Activated CD4-positive, alpha-beta T cell treated with anti-CD3 and anti-CD28 coated beads, Interleukin-2, amount 10 ng/mL, durations not matched to agents 24 days and 14 days (primary cell): ENCODE measurements at places on chromosomes 1 and 21. TPM values are rescaled to one million over a fixed set of nuclear protein-coding genes. Genes with fewer than 3 reads are reported as not detected.
A peak's percentile ranks its signal among the peaks of the same experiment; 100 is the strongest.

The NTMT2 gene
- not detected in 2 replicates for total RNA-seq

The SPATA21 gene
- total RNA-seq = not detected in 2 replicates

The VWA5B1 gene
- total RNA-seq = not detected in 2 replicates

The GIPC2 gene
- total RNA-seq = 0.05 TPM in 1 of 2 replicates, not detected in the other

The SLC16A4 gene
- total RNA-seq = 0.43 and 0.44 TPM in 2 replicates

The CFHR4 gene
- not detected in 2 replicates for total RNA-seq

The ATP1A2 gene
- total RNA-seq = not detected in 2 replicates

The MAB21L3 gene
- total RNA-seq = not detected in 2 replicates

The CELA3A gene
- not detected in 2 replicates for total RNA-seq

The MYOG gene
- not detected in 2 replicates for total RNA-seq

The KCNA2 gene
- 0.36 and 0.58 TPM in 2 replicates for total RNA-seq

The NPPA gene
- total RNA-seq = not detected in 2 replicates

The FHAD1 gene
- total RNA-seq = not detected in 2 replicates

- no peak for DNase-seq
Observed at GRCh38 chr1:175750366-175751071, 7.1 kb upstream of the TNR start.

DNA sequence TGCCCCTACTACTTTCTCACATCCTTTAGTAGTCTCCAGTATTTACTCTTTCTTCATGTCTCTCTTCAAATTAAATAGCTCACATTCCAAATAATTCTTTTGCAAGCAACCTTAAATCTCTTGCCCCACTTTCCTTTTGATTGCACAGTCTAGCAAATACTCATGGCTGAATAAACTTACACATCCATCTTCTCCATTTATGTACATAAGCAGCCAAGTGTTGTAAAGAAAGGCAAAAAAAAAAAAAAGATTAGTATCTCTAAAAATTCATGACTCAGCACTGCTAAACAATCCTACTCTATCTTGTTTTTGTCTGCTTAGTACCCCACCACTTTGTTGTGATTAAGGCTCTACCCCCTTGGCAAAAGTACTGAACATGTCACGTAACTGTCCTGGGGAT is 42.6 kb downstream of the F13B start:
- DNase-seq = no peak

DNA sequence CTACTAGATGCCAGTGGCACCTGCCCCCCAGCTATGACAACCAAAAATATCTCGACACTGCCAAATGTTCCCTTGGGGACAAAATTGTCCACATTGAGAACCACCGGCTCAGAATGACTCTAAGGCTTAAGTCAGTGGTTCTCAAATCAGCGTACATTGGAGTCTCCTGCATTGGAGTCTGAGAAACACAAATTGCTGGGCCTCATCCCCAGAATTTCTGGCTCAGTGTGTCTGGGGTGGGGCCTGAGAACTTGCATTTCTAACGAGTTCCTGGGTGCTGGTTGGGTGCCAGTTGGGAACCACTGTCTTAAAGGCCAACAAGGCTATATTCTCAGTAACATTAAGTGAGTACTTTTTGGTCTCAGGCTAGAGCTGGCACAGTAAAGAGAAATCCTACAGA is 77.7 kb upstream of the GADD45A start:
- DNase-seq = no peak

GRCh38 chr1:184870319-184870718 is 104.0 kb downstream of the NIBAN1 start:
- DNase-seq = peak; percentile 66

- no peak for DNase-seq
Observed at GRCh38 chr21:31198575-31198974, 145.5 kb downstream of the TIAM1 start.

DNA sequence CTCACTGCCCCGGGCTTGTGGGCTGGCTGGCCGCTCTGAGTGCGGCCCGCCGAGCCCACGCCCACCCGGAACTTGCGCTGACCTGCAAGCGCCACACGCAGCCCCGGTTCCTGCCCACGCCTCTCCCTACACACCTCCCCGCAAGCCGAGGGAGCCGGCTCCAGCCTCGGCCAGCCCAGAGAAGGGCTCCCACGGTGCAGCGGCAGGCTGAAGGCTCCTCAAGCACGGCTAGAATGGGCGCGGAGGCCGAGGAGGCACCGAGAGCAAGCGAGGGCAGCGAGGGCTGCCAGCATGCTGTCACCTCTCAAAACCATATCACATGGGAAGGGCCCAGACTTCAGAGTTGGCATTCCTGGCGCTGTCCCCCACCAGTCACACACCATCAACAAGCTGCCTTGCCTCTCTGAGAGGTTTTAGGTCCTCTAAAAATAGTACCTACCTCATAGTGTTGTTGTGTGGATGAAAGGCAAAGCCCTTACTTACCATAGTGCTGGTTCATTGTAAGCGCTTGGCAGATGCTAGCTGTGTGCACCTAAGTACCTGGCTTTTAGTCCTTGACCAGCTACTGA is 13.4 kb downstream of the LDLRAD1 start:
- no peak for DNase-seq

DNA sequence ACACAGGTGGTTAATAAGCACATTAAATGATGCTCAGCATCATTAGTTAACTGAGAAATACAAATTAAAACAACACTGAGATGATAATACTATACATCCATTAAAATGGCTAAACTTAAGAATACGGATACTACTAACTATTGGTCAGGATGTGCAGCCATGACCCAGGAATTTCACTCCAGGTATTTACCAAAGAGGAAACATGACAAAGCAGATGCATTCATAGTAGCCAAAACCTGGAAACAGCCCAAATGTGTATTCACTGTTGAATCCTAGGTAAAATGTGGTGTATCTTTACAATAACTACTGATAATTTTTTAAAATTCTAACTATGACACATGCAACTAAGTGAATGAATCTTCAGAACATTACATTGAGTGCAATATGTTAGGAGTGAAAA is 73.0 kb downstream of the PTPRC start:
- no peak for DNase-seq

GRCh38 chr1:119978018-119978505 is 81.7 kb upstream of the ADAM30 start:
- DNase-seq = no peak

- DNase-seq = no peak
Observed at GRCh38 chr1:238469146-238469631, 578.5 kb upstream of the ZP4 start.

DNA sequence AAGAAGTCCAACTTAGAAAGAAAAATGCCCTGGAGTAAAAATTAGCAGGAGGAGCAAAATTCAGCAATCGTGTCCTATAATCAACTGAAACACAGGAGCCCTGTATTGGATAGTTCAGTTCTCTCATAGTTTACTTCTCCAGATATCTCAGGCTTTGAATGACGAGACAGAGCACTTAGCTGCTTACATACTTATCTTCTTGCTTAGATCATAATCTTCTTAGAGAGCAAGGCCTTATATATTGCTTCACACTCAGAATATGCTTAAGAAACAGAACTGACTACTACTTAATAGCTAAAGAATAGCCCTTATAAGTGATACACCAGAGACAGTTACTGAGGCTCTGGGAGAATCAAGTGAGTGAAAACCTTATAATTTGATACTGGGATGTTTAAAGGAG is 38.9 kb downstream of the TOR3A start:
- DNase-seq = no peak

GRCh38 chr1:79982211-79982610 is 975.7 kb upstream of the ADGRL4 start:
- no peak for DNase-seq

DNA sequence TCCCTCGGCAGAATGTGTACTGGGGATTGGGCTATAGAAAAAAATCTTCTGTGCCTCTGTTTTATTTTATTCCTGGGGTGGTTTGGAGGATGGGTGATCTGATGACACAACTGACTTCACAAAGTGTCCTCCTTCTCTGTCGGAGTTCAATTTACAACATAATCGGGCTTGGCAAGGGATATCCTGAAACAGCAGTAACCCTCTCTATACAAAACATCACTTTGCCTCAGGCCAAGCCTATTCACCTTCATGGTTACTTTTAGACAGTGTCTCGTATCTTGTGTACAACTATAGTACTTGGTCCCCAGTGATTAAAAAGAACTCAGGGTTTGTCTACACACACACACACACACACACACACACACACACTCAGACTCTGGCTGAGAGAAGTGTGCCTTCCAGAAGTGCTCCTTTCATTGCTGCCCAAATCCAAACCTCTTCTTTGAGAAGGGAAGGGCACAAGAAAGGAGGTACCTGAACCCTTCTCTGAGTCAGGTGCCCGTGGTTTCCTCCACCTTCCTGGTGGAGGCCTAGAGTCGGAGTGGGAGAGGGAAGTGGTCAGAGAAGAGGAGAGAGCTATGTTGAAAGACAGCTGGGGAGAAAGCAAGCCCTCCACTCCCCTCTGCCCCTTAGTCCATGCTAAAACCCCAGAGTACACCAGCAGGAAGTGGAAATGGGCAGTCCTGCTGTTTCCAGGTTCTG is 62.4 kb upstream of the POU2F1 start:
- DNase-seq = no peak

- no peak for DNase-seq
Observed at GRCh38 chr1:11026052-11026451, 13.6 kb downstream of the TARDBP start.

DNA sequence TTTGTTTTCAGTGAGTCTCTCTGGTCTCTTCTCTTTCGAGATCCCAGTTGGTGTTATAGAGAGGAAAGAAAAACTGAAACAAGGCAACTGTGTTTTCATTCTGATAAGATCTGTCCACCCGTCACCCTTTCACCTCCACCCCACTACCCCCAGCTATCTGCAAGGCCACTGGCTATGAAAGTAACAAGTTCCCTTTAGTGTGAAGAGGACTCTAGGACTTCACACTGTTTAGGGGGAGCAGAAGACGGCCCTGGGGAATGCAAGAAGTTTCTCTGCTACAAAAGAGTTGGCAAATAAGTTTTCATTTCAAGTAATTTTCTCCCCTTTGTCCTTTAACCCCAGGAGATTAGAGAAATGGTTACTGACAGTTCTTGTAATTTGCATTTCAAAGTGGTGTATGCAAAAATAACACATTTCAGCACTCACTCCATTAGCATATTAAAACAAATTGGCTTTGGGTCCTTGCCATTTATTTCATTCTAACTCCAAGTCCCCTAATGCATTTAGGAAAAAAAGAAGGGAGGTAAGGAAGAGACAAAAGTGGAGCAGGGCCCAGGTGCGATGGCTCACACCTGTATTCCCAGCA is 79.6 kb upstream of the PPM1J start:
- DNase-seq = no peak

DNA sequence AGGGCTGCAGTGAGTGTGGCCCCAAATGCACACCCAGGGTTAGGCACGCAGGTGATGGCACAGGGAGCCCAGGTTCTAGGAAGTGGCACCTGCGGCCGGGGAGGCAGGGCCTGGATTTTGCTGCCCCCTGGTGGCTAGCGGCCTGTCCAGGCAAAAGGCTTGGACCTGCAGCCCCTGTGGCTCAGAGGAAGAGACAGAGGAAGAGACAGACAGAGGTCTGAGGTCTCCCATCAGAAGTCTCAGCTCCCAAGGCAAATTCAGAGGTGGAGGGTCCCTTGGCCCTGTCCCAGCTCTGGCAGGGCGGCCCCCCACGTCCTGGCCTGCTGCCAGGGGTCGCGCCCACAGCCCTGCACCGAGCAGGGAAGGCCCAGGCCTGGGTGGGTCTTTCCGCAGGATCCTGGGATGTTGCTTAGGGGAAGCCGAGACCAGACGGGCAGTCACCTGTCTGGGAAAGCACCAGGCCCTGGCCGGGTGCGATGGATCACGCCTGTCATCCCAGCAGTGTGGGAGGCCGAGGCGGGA is 8.0 kb upstream of the TNFRSF14 start:
- peak; percentile 94 for DNase-seq

- no peak for DNase-seq
Observed at GRCh38 chr1:159935305-159935704, 10.0 kb upstream of the TAGLN2 start.

GRCh38 chr1:233349137-233349536 is 21.6 kb downstream of the MAP3K21 start:
- DNase-seq = no peak

GRCh38 chr1:55706397-55706796 is 491.2 kb upstream of the USP24 start:
- no peak for DNase-seq

- no peak for DNase-seq
Observed at GRCh38 chr1:106957795-106958194, 98.7 kb upstream of the PRMT6 start.

- no peak for DNase-seq
Observed at GRCh38 chr21:42440187-42440792, 36.6 kb downstream of the UBASH3A start.

DNA sequence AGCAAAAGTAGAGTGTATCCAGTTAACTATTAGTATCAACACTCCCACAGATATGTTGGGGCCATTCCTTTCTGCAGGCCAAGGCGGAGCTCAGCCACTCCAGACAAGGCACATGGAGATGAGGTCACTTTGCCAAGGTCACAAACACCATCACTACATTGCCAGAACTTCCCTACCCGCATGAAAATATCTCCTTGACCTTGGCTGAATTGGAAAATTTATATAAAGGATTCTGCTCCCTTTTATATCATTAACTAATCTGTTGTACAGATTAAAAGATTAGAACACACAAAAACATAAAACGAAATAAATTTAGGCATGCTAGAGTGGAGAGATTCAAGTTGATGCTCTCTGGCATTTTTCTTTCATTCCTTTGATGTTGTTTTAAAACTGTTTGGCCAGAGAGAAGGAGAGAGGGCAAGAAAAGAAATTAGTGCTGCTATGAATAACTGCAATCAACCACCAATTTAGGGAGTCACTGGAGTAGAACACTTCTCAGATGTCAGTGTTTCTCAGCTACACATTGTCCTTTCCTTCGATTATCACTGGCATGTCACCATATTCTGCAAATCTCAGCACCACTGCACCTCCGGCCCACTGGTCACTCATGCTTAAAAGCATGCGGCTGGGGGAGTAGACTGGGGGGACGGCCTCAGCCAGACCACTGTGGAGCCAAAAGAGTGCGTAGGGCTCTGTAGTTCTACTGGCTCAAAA is 78.7 kb upstream of the ATP1B1 start:
- DNase-seq = peak; percentile 30

- peak; percentile 84 for DNase-seq
Observed at GRCh38 chr1:150613061-150613920, 16.1 kb downstream of the ENSA start.

DNA sequence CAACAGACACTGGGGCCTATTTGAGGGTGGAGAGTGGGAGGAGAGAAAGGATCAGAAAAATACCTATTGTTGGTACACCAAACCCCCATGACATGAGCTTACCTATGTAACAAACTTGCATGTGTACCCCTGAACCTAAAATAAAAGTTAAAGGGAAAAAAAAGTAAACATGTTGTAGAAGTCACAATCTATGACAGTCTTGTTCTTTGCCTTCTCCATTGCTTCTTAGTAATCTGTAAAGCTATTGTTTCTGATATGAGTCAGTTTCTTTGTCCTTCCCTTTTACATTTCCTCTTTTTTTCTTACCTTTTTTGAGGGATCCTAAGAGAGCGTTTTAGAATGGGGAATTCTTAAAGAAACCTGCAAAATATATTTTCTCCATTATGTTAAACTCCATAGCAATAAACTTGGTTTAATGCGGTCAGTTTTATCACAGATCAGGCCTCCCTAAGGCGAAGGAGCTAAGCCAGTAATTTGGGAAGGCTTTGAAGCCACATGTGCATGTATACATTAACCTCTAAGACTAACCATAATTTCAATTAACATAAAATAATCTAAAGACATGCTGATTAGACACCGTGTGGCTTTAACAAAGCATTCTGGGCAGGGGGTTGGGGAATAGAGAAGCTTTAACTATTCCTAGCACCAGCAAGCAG is 77.8 kb upstream of the C1orf105 start:
- DNase-seq = no peak
